ENCODE measurements at places on chromosomes 2 and 18.
A peak's percentile ranks its signal among the peaks of the same experiment; 100 is the strongest.

- DNase-seq, result no peak
Measured at GRCh38 chr2:218298314-218298875, 6.1 kb upstream of the TMBIM1 start.

- no peak for DNase-seq
Measured at GRCh38 chr2:195613922-195614321, 43.1 kb upstream of the SLC39A10 start.

GRCh38 chr2:205483095-205483494 lies 199.2 kb upstream of the NRP2 start:
- no peak for DNase-seq

- no peak for DNase-seq
Measured at GRCh38 chr2:227188292-227188691, 23.9 kb downstream of the COL4A3 start.

DNA sequence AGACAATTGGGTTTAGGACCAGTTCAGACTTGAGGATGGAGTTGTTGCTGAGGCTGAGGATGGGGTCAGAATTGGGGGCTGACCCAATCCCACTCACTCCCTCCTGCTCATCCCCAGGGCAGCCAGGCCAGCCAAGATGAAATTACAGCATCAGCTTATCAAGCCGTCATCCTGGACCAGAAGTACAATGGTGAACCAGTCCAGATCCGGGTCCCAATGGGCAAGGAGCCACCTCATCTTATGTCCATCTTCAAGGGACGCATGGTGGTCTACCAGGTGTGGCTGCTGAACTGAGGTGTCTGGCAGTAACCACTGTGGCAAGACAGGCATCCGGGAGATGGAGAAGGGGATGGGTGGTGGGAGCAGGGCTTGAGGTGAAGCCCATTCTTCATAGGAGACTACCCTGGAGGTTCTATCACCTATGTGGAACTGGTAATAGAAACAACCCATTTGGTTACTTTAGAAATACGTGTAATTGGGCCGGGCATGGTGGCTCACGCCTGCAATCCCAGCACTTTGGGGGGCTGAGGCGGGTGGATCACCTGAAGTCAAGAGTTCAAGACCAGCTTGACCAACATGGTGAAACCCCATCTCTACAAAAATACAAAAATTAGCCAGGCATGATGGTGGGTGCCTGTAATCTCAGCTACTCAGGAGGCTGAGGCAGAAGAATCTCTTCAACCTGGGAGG lies 13.9 kb downstream of the VIL1 start:
- no peak for DNase-seq

DNA sequence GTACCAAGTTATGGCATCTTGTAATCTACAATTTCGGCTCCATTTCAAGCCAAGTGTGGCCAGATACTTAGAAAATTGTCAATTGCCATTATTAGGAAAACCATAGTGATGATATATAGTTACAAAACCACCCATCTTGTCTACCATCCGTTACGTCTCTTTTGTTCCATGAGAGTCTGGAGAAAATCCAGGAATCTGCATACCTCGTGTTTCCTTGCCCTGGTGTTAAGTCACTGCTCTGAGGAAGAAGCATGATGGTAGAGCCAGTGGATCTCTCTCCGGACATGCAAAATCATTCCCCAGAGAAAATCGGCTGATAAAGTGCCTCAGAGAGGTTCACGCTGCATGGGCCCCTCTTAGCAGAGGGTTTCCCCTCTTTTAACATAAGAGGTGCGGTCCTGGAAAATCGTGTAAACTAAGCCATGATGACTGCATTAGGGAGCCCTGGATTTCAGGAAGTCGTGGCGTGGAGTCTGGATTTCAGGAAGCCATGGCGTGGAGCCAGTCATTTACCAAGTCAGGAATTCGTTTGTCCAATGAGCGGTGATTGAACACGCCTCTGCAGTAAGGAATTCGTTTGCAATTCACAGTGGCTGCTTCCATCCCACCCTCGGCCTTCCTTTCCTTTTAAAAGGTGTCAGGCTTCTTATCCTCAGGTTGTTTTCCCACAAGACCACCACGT lies 158.5 kb upstream of the TPO start:
- DNase-seq, result no peak

GRCh38 chr18:31555971-31556747 lies 35.5 kb upstream of the TTR start:
- peak; percentile 51 for DNase-seq

DNA sequence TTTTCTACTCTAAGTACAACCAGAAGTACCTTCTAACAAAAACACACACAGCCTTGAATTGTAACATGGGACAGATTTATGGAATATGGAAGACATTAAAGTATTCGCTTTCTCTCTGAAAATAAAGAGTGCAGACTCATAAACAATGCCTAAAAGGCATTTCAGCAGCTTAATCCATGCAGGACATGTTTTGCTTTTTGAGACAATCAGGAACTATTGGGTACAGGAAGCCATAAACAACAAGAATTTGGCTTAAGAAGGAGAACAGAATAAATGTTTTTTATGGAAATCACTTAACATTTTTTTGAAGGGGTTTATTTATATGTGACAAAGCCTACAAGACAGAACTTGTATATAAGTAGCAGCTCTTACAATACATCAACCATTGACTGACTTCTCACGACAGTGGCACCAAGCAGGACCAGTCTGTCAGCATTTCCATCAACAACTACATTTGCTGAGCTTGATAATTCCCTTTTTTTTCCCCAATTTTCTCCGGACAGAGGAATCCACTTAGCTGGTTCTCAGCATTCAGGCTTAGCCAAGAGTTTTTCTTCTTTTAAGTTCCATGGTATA lies 140.1 kb downstream of the EXOC6B start:
- DNase-seq, result no peak

- no peak for DNase-seq
Measured at GRCh38 chr18:42412896-42413295, 457.9 kb downstream of the PIK3C3 start.

DNA sequence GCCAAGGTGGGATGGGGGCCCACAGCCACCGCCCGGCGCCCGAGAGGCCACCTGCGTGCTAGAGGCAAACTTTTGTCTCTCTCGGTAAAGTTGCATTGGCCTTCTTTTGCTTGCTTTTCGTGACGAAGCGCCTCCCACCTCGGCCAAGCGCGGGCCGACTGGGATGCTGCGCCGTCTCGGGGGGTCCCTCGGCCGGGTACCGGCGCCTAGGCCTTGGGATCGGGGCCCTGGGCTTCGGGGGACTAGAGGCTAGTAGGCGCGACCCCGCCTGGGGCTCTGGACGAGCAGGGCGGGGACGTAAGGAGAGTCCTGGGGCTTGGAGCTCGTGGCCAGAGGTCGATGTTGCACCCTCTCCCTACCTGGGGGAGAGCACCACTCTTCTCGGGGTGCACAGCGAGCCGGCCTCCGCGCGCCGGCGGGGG lies 545 bp downstream of the GLI2 start:
- no peak for DNase-seq

GRCh38 chr18:48202350-48203260 lies 206.6 kb downstream of the ZBTB7C start:
- DNase-seq, result no peak

DNA sequence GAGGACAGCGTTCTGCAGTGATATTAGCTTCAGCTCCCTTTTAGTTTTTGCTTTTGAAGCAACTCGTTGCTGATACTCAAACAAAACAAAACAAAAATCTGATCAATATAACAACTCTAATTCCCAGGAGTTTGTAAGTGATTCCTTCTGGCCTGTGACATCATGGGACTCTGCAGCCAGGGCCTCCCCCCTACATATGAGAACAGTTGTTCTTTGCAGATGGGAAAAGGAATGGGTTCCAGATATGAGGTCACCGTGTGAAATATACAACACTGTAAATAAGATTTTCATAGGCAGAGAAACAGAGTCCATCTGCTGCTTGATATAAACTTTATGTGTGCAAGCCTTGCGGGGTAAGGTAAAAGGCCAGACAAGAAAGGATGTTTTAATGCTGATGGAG lies 56.7 kb downstream of the DIS3L2 start:
- no peak for DNase-seq

DNA sequence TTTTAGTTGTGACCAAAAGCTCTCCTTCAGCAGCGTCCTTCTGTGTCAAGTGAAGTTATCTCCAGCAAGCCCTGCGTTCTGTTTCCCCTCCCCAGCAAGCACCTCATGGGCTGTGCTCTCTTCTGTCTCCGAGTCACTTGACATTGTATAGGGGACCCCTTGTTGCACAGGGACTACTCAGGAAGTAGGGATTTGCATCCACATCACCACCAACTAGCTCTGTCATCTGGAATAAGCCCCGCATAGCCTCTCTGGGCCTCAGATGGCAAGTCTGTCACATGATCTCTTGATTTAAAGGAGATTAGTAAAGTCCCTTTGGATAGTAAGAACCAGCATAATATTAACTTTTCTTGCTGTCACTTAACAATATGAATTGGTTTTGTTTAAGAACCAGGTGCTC lies 32.0 kb upstream of the STPG4 start:
- no peak for DNase-seq

GRCh38 chr18:60019463-60019840 lies 119.7 kb downstream of the PMAIP1 start:
- no peak for DNase-seq

GRCh38 chr2:187658952-187659525 lies 104.8 kb upstream of the TFPI start:
- no peak for DNase-seq

Measured in glomerular endothelial cell (primary cell).